ENCODE measurements at places on chromosomes 11 and 22.

- no peak for DNase-seq
These were observed 5.5 kb downstream of the CATSPER1 start for GRCh38 chr11:66020618-66021357.

- no peak for DNase-seq
These were observed 7.1 kb upstream of the KCNJ11 start for GRCh38 chr11:17395554-17395961.

DNA sequence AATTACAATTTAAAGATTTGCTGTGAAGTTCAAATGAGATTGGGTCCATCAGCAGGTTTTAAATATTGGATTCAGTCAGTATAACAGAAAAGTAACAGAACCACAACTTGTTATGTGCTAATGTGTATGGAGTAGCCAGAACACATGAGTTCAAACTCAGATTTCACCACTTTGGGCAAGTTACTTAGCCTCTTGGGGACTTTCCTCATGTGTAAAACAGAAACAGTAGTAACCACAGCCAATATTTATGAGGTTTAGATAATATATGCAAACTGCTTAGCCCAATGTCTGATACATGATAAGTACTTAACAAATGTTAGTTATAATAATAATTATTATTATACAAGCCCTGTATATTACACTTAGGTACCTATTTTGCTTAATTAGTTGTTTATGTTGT lies 21.8 kb upstream of the SLC5A12 start:
- no peak for DNase-seq

DNA sequence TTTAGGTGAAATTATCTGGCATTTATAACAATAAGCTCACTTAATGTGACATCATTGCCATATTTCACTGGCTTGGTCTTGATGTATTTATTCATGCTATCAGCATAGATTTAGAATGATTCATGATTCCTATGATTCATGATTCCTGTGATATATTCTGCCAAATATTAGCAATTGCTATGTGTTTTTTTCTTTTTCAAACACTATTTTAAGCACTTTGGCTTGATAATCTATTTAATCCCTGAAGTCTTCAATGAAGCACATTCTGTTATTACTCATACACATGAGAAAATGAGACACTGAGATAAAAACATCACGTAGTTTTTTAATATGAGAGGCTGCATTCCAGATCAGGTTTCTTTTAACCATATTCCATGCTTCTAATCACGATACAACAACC lies 78.5 kb downstream of the LUZP2 start:
- DNase-seq = no peak

DNA sequence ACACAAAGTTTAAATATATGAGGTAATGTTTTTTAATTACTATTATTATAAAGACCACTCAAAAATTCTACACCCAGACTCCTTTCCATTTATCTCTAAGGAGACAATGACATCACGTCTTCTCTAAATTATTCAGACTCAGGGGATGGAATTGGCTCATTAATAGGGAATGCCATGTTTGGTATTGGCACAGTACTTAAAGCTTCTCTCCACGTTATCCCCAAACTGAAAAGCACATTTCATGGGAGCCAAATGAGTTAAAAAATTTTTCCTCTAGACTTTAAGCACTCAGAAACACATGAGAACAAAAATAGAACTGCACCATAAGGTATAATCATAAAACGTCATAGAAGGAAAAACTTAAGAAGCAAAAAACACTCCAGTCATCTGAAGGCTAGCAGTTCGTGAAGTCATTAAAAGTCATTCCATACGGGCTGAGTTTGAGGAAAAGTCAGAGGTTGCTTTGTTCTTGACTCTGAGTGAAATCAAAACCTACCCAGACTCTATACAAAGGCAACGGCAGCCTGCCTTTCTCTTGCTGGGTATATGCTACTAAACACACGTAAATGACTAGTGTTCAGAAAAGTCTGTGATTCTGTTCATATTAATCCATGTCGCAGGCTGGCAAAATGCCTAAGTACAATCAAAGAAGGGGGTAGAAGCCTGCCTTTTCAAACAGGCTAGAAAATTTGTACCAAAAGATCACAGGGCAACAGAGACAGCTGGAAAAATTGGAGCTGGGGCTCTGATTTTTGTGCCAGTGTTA lies 8.7 kb upstream of the MPPED2 start:
- no peak for DNase-seq

GRCh38 chr11:75285776-75286360 lies 45.3 kb downstream of the TPBGL start:
- no peak for DNase-seq

DNA sequence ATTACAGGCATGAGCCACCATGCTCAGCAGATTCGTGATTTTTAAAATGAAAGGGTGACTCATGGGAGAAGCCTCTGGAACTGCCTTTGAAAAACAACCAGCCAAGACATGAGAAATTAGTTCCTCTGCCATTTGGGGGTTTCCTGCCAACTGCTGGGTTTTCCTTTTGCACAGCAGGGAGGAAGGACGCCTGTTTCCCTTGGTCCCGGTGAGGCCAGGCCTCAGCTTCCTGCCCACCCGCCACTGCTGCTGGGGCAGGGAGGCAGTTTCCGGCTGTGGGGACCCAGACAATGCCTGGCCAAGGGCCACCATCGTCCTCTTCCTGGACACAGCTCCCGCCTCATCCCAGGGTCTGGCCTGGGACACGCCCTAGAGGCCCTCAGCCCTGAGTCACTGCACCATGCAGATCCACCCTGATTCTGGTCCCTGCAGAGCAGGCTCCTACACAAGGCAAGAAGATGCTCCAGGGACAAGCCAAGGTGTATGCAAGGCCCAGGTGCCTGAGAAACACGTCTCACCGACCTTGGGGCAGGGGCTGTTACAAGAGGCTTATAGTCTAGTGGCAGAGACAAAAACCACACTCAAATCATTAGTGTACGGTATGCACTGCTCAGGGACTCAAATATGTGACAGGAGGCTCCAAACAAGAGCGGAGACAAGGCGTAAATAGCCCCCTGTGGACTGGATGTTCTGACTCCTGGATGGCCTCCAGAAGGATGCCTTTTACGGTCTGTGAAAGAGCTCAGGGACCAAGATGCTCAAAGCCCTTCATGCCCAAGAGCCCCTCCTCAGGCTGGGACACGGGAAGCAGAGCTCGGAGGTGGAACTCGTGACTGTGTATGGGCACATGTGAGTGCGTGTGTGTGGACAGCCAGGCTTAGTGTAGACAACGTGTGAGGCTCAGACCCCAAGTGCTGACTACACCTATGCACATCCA lies 10.0 kb downstream of the PPM1F start:
- no peak for DNase-seq

- no peak for DNase-seq
These were observed 57.9 kb downstream of the NECTIN1 start for GRCh38 chr11:119671051-119671450.

DNA sequence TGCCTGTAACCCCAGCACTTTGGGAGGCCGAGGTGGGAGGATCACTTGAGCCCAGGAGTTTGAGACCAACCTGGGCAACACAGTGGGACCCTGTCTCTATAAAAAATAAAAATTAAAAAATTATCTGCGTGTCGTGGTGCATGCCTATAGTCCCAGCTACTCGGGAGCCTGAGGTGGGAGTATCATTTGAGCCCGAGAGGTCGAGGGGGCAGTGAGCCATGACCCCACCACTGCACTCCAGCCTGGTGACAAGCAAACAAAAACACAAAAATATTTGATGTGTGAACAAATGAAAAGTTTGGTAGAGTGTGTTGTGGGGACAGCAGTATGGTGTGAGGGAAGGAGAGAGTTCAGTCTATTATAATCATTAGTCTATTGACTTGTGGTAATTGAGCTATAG lies 90.8 kb upstream of the PARVA start:
- DNase-seq = no peak

DNA sequence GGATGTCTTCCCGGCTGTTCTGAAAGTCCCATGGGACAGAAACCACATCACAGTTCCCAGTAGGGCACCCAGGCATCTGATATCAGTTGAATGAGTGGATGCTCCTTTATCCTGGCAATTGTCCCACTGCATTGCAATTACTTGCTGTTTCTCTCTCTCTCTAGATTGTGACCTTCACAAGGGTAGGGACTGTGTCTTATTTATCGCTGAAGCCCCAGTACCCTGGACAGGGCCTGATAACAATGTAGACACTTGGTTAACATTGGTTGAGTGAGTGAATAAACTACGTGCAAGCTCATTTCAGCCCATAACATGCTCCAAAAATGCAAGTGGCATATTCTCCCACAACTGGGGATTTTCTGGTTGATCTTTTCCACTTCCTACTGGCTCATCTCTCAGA lies 193.7 kb upstream of the NARS2 start:
- no peak for DNase-seq

- no peak for DNase-seq
These were observed 11.9 kb upstream of the NXF1 start for GRCh38 chr11:62817129-62817528.

DNA sequence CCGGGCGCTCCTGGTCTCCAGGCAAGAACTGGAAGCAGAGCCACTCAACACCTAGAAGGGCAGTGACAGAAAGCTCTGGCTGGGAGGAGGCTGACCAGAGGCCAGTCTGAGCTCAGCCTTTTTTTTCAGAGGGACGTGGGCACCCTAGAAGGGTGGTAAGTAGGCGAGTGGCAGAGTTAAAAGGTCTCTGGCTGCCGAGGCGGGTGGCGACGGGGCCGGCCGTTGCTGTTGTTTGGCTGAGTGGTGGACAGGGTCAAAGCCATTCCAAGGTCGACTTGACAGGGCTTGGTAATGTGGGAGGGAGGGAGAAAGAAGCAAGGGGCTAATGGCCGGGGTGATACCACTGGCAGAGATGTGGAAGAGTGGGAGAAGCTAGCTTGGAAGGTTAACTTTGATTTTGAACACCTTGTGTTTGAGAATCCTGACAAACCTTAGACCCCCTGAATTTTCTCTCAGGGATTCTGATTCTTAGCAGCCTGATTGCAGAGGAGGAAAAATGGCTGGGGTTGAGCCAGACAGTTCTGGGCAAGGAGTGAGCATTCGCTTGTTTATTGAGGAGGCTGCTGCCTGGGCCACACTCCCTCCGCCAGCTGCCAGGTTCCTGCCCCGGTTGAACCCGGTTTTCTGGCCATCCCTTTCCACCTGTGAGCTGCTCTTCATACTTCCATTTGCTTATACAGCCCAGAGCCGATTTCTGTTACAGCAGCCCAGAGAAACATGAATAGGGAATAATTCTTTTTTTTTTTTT lies 868 bp upstream of the SYCE3 start:
- no peak for DNase-seq

DNA sequence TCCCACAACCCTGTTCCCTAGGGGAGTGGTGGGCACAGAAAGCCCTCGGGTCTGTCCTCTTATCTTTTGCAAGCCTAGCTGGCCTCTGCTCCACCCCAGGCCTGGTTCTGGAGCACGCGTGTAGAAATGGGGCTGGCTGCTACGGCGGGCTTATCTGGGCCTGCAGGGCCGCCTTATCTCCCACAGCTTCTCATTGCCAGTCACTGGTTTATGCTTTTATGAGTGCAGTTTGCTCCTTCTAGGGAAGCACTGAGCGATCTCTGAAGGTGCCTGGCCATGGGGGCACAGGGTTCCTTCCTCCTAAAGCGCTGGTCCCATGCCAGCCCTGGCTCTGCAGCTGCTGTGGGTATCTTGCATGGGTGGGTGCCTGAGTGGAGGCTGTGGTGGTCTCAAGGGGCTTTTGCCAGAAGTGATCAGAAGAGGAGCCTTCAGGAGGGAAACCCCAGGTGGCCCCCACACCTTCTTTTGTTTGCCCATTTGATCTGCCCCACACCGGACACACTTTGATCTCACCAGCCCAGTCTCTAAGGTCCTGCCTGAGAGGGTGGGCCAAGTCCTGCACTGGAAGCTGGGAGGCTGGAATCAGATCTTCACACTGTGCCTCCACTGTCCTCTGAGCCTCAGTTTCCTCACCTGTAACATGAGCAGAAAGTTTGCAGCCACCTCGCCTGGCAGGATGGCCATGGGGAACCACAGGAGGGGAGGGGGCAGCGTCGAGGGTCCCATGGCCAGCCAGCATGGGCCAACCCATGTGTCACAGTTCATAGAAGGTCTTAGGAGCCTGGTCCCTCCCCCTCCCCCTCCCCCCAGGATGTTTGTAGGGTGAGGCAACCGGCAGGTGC lies 86.6 kb upstream of the FGF3 start:
- DNase-seq = no peak

- no peak for DNase-seq
These were observed 94.7 kb downstream of the CACNA1I start for GRCh38 chr22:39665229-39665628.

DNA sequence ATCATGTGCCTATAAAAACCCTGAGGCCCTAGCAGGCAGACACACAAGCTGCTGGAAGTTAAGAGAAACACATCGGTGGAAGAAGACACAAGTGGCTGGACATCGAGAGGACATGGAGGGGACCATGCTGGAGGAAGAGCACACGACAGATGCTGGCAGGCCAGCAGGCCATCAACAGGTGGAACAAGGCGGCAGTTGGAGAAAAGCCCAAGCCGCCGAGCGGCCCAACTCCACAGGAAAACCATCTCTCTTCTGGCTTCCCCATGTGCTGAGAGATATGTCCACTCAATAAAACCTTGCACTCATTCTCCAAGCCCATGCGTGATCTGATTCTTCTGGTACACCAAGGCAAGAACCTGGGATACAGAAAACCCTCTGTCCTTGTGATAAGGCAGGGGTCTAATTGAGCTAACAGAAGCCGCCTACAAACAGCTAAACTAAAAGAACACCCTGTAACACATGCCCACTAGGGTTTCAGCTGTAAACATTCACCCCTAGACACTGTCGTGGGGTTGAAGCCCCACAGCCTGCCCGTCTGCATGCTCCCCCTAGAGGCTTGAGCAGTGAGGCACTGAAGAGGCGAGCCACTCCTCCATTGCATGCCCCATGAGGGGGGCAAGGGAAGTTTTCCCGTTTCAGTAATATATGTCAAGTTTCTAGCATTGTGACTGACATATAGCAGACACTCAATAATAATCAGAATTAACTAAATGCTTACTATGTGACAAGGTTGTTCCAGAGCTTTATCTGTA lies 39.0 kb upstream of the MMP20 start:
- no peak for DNase-seq
